D721Med (cell line): ENCODE measurements at places on chromosomes 7 and 10.

DNA sequence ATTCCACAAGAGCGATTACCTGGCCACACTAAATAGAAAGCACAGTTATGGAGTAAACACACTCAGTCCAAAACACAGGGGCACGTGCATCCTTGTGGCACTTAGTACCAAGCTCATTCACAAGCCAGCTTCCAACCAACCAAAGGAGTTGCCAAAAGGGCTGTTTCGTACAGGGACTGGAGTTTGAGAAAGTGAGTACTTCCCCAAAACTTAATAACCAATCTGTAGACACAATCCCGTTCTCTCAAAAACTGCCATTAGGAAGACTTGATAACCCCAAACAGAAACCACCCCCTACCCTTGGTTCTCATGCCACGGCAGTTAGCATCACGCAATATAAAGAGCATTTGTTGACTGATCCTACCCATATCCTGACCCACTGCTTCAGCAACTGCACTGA, 166.2 kb upstream of the ASAH2 start:
- no peak for DNase-seq

DNA sequence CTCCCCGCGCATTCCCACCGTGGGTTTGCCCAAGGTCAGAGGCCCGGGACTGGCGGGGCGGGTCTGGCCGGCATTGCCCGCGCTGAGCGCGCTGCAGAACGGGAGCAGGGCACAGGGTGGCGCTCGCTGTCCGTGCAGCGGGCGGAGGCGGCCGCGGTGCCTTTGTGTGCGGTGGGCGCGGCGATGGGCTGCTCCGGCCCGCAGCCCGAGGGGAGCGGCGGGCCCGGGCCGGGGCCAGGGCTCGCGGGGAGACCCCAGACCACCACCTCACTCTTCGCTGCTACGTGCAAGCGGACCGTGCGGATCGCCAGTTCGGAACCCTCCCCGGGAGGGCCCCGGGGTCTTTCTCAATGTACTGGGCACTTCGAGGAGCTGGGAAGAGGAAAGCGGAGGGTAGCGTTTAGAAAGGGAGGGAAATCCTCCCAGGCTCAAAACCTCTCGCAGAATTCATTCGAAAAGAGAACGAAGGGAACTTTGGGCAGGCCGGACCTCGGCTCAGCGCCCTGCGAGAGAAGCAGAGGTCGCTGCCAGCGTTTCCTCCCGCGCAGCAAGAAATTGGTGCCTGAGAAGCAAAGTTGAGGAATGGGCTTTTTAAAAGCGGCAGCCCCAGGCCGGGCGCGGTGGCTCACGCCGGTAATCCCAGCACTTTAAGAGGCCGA, 8.5 kb downstream of the SP8 start:
- no peak for DNase-seq

- DNase-seq = no peak
Measured at GRCh38 chr7:112286250-112287086, 80.0 kb downstream of the ZNF277 start.

DNA sequence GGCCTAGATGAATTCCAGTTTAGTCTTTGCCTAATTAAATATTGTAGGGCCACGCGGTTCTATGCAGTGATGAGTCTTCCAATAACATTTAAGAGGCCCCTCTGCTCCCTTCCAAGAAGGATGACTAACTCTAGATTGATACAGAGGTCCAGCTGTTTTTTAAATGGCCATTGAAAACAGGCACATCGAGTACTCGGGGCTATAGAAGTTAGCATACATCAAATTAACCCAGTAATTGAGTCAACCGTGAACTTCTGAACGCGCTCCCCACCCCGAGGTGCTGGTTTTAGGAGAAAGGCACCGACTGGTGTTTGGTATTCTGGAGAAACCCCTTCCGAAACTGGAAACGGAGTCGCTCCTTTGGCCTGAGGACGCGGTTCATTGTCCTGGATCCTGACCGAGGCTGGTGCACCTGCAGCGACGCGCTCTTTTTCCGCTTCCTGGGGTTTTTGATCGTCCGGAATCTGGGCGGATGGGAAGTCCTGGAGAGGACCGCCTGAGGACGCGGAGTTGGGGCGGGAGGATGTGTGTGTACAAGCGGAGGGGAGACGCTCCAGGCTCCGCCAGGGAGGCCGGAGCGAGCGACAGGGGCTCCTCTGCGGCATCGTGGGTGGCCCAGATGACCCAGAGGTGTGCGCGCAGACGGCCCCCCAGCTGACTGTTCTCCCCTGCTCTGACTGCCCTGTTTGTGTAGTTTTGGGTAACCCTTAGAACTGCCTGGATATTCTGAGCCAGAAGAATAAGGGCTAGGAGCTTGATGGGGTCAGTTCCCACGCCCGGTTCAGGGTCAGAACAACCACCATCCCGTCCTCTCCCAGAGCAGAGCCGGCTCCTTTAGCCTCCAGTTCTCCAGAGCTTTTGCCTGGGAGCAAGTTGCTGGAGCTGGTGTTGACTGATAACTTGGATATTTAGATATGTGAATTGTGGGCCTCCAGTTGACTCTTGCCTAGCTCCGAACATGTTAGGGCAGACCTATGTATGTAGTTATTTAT, 711 bp downstream of the FAM221A start:
- no peak for DNase-seq

DNA sequence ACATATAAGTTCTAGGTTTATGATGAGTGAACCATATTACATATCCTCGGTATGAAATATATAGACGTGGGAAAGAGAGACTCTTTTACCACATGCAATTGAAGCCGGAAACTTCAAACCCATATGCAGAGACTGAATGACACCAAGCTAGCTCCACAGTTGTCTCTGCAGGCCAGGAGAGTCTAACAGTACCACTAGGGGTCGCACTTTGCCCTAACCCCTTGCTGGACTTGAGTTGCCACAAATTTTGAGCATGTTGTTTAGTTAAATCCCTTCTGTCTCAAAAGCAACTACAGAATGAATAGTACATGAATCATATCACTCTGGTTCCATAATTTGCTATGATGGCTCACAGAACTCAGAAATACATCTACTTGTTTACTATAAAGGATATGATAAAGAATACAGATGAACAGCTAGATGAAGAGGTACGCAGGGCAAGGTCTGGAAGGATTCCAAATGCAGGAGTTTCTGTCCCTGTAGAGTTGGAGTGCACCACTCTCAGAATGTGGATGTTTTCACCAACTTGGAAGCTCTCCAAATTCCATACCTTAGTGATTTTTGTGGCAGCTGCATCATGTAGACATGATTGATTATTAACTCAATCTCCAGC, 112.4 kb upstream of the YAE1 start:
- no peak for DNase-seq
